ENCODE measurements at places on chromosomes 12 and 14.

DNA sequence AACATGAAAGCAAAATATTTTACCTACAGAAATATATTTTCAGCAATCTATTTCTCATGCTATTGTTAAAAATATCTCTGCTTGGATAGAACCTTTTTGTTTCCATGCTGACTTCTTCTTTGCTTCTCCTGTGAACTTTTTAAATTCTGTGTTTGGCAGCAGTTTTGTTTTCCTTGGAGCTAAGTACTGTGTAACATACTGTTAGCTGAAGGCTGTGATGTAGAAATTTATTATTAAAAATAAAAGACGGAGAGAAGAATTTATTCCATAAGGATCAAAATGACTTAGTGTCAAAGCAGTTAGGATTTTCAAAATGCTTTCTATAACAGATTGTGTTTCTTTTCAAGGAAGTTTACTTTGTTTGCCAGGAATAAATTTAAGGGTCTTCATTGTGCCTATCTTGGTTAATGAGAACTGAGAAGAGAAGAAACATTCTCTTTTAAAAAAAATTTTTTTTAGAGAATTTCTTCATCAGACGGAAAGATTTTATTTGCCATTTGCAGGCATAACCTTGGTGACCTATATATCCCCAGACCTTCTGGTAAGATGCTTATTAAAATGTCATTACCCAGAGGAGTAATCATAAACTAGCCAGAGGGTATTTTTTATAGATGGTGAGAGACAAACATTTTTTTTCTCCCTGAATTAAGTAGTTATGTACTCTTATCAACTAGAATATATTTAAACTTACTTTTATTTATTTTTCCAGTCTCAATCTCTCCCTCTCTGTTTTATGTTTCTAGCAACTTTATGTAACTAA is 147.1 kb upstream of the SLCO1C1 start:
- DNase-seq, result no peak

DNA sequence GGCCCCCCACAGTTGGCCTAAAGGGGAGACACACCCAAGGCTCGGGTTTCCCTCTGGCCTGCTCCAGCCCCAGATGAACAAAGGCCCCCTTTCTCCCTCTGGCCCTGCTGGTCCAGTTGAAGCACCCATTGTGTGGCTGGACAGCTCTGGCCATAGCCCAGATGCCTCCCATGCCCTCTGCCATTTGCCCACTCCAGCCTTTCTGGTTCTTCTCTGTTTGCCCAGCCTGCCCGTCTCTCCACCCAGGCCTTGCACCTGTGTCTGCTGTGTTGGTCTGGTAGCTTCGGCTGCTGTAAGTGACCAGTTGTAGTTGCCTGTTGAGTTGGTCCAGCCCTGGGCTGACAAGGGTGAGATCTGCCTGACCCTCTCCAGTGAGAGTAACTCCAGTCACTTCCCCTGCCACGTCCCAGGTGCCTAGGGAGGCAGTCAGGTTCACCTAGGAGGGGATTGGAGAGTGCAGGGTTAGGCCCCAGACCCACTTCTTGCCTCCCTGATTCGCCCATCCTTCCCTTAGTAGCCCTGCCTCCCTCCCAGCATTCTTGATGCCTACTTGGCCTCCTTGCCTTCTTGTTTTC is 3.0 kb downstream of the B4GALNT1 start:
- peak; percentile 1 for DNase-seq

DNA sequence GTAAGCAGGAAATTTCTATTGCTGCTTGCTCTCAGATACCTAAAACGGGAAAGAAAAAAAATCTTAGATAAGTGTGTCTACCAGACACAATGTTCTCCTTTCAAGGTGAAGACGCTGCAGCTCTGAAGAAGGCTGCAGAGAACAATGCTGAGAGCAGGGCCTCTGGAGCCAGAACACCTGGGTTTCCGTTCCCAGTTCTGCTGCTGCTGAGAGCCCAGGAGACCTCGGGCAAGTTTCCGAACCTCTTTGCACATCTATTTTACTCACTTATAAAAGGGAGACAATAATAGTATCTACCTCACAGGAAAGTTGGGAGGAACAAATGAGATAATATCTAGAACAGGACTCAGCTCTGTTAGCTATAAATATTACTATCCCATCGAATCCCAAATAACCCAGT is 122.9 kb downstream of the TMTC1 start:
- no peak for DNase-seq

GRCh38 chr14:89719366-89720075 is 235.0 kb downstream of the EFCAB11 start:
- DNase-seq, result no peak

DNA sequence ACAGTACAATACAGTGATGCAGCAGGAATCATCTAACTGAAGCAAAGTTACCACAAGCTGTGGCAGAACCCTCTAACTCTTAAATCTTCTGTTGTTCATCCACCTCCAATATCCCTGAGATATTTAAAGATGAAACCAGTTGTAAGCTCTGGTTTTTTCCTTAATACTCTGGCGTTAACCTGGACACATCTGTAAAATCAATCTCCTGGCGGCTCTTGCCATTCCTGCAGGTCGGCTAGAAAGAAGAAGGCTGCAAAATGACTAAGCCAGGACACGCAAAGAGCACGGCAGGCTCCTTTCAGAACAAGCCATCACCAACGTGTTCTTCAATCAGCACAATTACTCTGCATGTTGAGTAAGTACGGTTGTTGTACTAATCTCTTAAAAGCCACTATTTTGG is 309.3 kb downstream of the MED13L start:
- no peak for DNase-seq

GRCh38 chr12:68264857-68265256 is 11.5 kb upstream of the IL22 start:
- no peak for DNase-seq

DNA sequence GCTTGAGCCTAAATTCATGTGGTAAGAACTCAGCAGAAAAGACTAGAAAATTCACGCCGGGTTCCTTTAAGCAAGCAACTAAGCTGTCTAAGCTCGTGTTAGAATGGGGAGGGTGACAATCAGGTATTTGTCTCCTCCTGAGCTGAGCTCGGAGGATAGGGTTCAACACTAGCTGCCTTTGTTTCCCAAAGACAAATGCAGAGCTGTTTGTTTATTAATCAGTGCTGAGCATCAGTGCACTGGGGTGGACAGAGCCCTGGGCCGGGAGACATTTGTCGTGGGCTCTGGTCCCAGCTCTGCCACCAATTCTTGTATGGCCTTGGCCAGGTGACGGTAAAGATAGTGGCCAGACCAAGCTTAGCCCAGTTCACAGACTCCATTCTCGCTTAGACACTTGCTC is 43.7 kb downstream of the DEGS2 start:
- DNase-seq, result no peak

DNA sequence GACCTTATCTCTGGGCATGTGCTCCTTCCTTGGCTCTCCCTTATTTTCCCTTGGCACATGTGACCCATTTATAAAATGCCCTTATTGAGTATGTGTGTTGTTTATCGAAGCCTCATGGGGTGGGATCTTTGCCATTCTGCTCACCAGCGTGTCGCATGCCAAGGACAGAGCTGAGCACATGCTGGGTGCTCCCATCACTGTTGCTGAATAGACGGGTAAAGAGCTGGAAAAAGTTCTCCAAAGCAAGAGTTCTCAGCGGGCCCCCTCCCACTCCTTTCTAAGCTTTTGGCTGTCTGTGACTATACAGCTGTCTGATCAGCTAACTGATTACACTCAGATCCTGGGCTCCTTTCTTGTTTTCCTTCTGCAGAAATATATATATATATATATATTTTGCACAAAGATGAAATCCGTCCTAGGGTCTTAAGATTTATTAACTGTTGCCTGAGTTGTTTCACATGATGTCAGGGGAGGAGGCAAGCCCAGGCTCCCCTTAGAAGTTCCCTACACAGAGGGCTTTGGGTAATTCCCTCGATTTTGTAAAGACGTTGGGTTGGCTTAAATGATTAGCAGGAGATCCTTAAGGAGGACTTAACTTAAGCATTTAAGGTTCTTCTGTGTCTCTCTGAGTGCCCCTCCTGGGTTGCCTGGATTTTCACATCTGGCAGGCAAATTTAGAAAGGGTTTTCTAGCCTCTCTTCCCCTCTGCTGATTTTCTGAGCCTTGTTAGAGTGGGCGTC is 71.6 kb downstream of the TMEM132C start:
- no peak for DNase-seq

- DNase-seq, result no peak
Measured at GRCh38 chr12:124286414-124286813, 8.5 kb upstream of the RFLNA start.

GRCh38 chr14:65866886-65867285 is 454.4 kb downstream of the FUT8 start:
- DNase-seq, result no peak

DNA sequence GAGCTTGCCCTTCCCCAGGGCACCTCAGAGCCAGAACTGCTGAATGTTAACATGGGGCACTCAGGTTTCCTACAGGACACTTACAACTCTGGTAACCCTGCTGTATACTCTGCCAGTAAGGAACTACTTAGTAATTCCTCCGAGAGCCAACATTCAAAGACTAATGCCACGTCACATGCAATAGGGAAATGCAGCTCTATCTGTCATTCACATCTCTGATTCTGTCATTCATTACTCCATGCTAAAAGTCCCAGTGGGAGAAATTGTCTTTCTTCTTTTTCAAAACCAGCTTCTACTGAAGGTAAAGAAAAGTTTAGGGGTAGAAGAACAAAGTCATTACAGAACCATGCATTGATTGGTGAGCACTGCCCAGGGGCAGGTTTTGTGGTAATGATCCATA is 189.2 kb downstream of the DAD1 start:
- no peak for DNase-seq

GRCh38 chr12:57604454-57604991 is at the start of gene DTX3:
TSS of gene DTX3 (plus strand) at chr12:57604824. CDS start at chr12:57606518, 1,694 bp downstream.
- DNase-seq, result peak; percentile 60

- DNase-seq, result no peak
Measured at GRCh38 chr14:71395151-71395604, 487.9 kb downstream of the PCNX1 start.

GRCh38 chr12:55443776-55444175 is at the start of gene OR6C2:
TSS of gene OR6C2 (plus strand) at chr12:55444076. CDS start at chr12:55452214, 8,138 bp downstream.
- no peak for DNase-seq

GRCh38 chr12:51381226-51382079 is 9.8 kb downstream of the GALNT6 start:
- no peak for DNase-seq

GRCh38 chr12:12425001-12425400 is 68.1 kb downstream of the BORCS5 start:
- DNase-seq, result no peak

- no peak for DNase-seq
Measured at GRCh38 chr12:113533842-113534375, 62.2 kb upstream of the LHX5 start.

GRCh38 chr12:21699851-21700250 is 42.2 kb upstream of the LDHB start:
- DNase-seq, result no peak

GRCh38 chr12:69150083-69150795 is 89.1 kb upstream of the CPSF6 start:
- no peak for DNase-seq

DNA sequence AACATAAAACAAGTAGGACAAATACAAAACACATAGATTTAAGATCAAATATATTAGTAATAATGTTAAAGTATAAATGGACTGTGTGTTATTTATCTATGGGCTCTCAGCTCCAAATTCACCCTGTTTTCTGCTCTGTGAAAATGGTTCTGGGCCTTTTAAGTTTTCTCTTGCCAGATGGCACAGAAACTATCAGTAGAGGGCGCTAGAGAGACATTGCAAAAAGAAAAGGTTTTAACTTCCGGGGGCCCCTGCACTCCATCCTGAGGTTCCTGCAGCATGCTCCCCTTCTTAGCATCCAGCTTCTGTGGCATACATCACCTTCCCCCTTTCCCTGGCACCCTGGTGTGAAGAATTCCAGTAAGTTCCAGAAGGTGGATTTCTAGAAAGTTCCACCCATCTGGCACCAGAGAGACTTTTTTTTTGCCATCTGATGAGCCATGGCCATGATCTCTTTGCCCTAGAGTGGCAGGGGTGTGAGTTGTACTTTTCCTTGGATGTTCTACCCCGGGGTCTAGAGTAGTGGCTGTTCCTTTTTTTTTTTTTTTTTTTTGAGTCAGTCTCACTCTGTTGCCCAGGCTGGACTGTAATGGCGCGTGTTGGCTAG is 29.3 kb downstream of the ZCRB1 start:
- DNase-seq, result no peak

DNA sequence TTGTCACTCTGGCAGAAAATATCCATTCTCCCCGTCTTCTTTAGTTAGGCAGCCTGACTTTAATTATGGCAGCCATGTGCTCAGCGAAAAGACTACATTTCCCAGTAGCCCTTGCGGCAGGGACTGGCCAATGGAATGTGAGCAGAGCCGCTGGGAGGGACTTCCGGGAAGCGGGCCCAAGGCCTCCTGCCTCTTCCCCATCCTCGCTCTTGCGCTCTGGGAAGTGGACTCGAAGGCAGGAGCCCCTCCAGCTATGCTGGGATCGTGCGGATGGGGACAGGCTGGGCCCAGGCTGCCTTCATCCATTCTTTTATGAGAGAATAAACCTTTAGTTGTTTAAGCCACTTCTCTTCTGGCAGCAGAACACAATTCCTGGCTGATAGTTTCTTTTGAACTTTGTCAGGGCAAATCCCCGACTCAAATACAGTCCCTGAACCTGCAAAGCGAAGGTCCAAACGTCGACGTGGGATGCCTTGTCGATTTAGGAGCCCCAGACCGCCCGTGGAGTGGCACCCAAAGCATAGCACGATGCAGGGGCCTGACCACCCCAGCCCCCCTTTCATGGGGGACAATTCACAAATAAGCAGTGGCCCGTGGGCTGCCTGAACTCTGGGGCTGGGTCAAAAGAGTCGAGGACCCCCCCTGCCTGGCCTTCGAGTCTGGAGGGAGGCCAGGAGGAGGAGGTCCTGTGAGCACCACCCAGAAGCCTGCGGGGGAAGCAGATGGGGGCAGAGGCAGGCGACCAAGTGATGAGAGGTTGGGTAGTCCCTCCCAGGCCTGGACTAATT is 15.6 kb upstream of the LRTM2 start:
- DNase-seq, result peak; percentile 91

- DNase-seq, result no peak
Measured at GRCh38 chr14:93493054-93493453, 62.3 kb downstream of the UNC79 start.

DNA sequence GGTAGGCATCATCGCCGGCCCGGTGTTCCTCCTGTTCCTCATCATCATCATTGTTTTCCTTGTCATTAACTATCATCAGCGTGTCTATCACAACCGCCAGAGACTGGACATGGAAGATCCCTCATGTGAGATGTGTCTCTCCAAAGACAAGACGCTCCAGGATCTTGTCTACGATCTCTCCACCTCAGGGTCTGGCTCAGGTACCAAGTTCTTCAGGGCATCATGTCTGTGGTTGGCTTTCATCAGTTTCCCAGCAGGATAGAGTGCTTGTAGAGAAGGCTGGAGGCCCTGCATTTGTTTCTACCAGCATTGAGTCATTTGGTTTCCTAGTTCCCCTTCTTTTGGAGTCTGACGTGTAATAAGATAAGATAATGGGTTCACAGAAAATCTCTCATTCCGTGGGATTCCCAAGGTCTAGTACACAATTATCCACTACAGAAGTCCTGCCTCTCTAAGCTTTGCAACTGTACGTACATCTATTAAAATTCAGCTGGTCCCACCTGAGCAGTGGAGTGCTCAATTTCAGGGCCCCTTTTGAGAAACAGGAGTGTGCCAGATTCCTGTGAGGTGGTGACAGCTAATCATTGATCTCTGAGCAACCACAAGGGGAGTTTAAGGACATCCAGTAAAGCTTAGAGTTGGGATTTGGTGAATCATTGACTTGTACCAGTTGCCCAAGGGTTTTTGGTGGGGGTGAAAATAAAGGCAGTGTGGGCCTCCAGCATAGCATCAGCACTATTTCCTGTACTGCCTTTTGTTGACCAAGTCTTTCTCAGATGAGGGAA is 25.1 kb downstream of the ACVR1B start:
- DNase-seq, result no peak

- no peak for DNase-seq
Measured at GRCh38 chr12:14949631-14950030, 11.3 kb upstream of the ERP27 start.

GRCh38 chr14:96098309-96098998 is 59.3 kb downstream of the C14orf132 start:
- no peak for DNase-seq

Measured in germinal center (tissue), 1 donor.